Upper lobe of left lung (tissue), 6 donors: ENCODE measurements at places on chromosomes 3 and 15. TPM values are rescaled to one million over a fixed set of nuclear protein-coding genes. Genes with fewer than 3 reads are reported as not detected.
A peak's percentile ranks its signal among the peaks of the same experiment; 100 is the strongest.

DNA sequence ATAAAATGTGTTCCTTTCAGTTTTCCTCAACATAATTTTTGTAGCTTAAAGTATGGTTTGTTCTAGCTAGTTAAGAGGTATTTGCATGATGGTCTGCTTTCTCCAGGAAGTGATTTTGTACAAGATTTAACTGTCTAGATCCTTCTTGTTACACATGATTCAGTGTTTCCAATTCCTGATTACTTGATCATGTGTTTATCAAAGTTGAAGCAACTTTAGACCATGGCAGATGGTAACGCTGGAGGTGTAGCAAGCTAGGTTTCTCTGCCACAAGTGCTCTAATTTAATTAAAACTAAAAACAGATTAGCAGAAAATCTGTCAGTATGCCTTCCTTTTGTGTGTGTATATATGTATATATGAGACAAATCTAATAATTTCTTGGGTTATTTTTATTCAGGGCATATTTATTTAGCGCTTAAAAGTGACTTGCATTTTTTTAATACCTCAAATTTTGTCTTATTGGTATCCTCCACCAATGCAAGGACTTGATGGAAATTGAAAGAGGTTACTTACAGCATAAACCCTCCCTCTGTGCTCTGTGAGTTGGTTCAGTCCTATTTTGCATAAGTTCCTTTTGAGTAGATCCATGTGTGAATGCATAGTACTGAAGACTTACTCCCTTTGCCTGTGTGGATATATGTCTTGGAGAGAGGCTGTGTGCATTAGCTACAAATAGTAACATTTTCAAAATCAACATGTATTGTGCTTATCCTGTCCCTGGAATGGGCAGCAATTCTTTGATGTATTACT, 157.3 kb upstream of the CGNL1 start:
- no peak for DNase-seq

DNA sequence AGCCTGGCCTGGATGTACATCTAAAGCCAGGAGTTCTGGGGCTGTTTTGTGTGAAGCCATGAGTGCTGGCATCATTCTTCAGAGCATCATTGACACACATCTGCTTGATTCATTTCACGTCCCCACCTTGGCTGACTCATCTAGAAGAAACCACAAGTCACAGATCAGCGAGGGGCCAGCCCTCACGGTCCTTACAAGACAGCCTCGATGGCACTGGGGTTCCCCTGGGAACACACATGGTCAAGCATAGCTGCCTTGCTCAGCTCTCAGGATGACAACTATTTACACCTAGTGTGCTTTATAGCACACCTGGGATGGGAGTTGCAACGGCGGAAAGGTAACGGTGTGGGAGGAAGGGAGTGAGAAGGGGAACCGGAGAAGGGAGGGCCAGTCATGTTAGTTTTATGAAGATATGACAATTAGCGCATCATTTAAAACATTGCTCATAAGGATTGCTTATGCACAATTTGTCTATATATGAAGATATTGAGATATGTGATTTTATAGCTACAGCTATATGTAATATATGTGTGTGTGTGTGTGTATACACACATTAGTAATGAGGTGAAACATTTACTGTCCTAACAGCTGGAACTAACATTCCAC, 227.1 kb downstream of the RPLP1 start:
- no peak for DNase-seq

DNA sequence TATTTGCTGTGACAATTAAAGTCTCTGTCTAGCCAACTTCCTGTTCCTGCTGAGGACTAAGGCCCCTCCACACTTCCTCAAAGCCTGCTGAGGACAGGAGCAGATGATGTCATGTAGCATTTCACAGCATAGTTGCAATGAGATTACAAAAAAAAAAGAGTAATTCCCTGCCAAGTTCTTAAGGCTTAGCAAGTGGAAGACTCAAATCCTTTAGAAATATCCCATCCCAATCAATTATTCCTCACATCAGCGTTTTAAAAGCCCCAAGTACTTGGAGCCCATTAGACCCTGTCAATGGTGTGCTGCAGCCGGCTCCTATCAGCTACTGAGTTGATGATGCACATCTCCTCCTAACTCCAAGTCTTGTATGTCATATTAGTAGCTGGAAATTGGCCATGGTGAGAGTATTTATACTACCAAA, 51.7 kb downstream of the TRANK1 start:
- peak; percentile 65 for DNase-seq

- DNase-seq, result no peak
Measured at GRCh38 chr3:39292961-39293360, 13.1 kb upstream of the CX3CR1 start.

DNA sequence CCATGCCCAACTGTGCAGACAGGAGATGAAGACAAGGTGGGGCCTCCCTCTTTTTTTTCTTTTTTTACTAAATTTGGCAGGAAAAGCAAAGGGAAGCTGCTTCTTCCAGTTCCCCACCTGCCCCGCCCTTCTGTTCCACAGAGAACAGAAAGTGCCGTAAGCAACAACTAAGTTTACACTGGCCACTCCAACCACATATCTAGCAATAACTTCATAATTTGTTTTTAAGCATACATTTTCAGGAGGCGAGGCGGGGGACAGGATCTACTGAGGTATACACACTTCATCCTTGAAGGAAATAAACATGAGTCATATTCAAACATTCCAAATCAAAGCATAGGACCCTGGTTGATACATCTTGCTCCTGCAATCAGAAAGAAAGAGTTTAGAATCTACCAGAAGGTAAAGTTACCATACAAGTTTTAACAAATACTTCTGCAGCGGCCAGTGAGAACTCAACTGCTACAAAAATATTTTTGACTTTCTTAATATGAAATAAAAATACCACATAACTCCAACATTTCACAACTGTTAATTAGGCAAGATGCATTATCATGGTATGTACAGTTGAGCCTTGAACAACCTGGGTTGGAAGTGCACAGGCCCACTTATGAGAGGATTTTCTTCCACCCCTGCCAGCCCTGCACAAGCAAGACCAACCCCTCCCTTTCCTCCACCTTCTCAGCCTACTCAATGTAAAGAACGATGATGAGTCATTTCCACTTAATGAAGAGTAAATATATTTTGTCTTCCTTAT, 50.7 kb downstream of the FOXP1 start:
- peak; percentile 56 for DNase-seq

DNA sequence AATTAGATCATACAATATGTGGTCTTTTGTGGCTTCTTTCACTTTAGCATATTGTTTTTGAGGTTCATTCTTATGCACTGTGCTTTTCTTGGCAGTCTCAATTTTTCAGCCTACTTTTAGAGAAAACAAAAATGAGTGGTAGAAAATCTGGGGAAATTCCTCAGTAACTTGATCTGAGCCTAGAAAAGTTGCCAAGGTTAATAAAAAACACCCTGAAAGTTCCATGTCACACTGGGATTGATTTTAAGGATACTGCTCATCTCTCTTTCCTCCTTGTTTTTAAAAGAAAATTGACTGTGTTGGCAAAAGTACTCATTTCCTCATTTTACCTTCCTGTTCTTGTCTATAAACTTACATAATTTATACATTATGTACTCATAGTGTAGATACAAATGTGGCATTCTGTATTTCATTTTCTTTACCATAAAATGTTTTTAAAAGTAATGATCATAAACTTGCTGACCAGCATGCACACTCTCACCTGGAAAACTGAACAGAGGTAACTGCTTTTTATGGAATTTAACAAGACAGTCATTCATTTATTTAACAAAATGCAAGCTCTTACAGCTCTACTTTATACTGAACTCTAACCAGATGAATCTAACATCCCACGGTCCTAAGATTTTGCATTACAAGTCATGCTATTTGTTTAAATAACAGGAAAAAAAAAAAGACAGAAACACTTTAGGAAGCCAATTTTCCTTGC, 28.6 kb upstream of the SH3BP5 start:
- DNase-seq, result no peak

GRCh38 chr3:185062191-185062590, 90.7 kb downstream of the C3orf70 start:
- DNase-seq, result no peak

DNA sequence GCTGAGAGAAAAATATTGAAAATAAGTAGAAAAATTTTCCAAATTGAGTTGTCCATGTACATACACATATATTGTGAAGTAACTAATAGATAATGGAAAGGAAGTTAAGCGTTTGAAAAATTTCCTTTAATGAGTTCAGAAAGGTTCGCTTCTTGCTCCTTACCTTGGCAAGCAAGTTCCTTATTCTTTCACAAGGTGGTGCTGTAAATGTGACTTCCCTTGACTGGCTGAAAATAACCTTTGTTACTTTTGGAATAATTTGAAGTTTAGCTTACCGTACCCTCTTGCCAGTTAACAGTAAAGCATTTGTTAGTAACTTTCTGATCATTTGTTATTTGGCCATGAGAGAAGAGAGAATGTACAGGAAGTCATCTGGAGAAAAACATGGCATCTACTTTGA, 41.6 kb downstream of the PYDC2 start:
- DNase-seq, result no peak

DNA sequence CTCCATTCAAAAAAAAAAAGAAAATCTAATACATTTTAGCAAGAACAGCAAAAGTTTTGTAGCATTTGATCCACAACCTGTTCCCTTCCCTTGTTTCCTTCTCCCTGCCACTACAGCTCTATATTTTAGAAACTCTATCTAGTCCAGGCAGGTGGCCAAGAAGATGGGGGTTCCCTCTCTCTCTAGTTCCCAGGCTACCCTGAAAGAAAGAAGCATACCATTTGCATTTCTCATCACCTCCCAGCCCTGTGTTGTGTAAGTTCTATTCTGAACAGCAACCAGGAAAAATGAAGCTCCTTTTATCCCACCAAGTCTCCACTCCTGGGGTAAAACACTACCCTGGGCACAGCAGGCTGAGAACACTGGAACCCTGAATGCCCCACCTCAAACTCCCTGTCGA, 100.0 kb downstream of the PCCB start:
- no peak for DNase-seq

GRCh38 chr15:70193734-70194133, 96.0 kb upstream of the TLE3 start:
- DNase-seq, result no peak

DNA sequence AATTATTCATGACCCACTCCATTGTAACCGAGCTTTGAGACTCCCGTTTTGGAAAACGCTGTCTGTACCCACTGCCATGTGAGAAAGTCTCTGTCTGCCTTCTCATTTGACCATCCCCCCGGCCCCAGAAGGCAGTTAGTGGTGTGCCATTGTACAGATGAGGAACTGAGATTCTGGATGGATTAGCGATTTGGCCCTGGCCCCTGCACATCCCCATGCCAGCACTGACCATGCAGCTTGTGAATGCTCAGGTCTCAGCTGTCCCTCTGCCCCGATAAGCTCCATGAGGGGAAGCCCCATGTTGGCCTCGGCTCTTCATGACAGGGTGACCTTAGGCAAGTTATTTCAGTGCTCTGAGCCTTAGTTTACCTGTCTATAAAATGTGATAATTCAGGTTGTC, 153.0 kb upstream of the SMAD3 start:
- no peak for DNase-seq

DNA sequence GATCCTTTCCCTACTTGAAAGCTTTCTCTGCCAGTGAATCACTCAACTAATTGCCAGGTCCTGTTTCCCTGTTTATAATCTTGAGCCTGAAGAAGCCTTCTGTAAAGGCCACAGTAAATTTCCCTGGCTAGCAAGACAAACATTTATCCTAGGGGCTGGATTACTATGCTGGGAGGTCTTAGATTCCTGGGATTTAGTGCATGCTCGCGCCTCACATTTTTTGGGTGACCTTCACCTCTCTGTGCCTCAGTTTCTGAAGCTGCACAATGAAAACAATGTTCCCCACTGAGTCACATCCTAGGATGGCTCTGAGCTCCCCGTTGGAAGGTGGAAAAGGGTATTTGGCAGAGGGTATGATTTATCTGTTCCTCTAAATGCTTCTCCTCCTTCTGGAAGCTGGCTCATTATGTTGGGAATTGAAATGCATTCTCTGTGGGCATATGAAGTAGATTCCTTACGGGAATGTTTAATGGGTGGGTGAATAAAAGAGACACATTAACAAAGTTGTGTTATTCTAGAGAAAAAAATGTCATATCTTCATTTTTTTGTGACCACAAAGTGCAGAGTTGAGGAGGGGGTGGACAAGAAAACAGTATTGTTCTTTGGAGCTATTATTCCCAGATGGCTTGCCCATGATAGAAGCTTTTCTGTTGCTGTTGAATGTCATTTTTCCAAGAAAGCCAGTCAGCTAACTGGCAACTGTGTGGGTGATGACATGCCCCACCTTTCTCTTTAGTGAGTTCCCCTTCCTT, 32.4 kb downstream of the LSM3 start:
- DNase-seq, result no peak

GRCh38 chr3:22122567-22122966, 371.6 kb upstream of the ZNF385D start:
- DNase-seq, result no peak

- DNase-seq, result no peak
Measured at GRCh38 chr3:16932877-16933276, 48.1 kb downstream of the PLCL2 start.

DNA sequence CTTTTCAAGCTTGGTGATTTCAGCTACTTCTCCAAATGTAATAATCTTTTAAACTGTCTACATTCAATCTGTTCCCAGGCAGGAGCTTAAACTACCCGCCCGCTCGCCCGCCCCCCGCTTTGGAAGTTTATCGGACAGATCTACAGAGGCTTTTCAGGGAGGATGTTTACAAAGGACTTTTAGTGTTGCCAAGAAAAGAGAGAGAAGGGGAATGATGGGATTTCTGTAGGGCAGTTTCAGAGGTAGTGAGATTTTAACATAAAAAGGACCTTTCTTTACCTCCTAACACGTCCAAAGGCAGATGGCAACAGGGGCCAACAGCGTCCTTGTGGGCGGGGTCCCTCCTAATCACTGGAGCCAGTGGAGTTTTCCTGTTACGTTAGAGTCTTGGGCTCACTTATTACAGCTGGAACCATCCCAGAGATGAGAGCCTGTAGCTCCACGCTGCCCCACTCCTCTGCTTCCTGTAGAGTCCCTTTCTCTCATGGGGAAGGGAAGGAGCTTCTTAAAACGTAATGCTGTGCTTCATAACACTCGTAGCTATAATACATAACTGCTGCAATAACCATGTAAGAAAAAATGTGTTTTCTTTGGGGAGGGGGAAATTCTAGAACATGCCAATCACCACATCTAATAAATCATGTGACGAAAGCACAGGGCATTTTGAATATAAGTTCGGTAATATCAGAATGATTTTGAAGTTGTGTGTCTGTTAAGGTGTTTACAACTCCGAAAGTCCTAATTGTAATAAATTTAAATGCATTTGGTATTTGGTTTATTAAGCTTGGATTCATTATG, 30.9 kb downstream of the HES1 start:
- DNase-seq, result no peak

Gene CCDC71
- 20.7 TPM for total RNA-seq

Gene PATL2
- 6.2 TPM for total RNA-seq

Gene CDHR4
- 21.9 TPM for total RNA-seq

Gene PTH1R
- total RNA-seq, result 48.2 TPM

Gene TMEM62
- total RNA-seq, result 23.9 TPM

Gene GOLGA8R
- total RNA-seq, result 13.3 TPM
